ENCODE measurements at places on chromosomes 12 and 14.

DNA sequence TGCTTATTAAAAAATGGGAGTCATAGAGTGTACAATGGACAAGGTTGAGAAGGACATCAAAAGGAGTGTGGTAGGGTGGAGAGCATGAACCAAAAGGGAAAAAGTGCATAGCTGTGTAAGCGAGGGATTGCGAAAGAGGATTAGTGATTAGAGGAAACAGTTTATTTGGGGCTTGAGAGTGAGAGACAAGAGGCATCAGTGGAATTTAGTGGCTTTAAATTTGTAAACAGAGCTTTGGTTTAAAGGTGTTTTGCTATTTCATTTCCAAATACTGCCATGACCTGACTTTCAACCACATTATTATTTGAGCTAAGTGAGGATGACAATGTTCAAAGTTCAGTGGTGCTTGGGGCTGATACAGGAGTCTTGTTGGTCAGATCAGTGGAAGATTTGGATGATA lies 53.4 kb downstream of the SLC16A7 start:
- DNase-seq, result no peak

DNA sequence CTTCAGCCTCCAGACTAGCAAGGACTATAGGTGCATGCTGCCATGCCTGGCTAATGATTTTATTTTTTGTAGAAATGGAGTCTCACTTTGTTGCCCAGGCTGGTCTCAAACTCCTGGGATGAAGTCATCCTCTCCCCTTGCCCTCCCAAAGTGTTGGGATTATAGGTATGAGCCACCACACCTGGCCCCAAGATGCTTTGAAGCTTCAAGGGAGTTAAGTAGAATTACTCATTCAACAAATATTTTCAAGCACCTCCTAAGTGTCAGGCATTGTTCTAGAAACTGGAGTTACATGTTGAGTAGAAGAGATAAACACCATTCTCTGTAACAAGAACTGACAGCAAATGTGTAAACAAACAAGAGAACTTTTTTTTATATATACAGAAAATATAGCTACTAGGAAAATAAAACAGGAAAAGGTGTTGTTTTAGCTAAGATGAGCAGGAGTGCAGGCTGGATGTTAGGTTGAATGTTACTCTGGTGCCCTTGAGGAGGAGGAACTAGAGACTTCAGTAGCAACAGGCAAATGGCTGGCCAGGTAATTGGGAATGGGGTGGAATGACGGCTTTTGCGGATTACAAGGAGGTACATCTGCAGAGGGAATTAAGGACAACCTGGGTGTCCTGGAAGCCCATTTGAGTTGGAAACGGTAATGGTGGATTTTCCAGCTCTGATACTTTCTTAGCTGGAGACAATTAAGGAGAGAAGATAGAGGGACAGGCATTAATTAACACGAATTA lies 32.0 kb upstream of the CFAP54 start:
- no peak for DNase-seq

- DNase-seq, result no peak
These were observed 30.2 kb downstream of the ACTN1 start for GRCh38 chr14:68948686-68949600.

DNA sequence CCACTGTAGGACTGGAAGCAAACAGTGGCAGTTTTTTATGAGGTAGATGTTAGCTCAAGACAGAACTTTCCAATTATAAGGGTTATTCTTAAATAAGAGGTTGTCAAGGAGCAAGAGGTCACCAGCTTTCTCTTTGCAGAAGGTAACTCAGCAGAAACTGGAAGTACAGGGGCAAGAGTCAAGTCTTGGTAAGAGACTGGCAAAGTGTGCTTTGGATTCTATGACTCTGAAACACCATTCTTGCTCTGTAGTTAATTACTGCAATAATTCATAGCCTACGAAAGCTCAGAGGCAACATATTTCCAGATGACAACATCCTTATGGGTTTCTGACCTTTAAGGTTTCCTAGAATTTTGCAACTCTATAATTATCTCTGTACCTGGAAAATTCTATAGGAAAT lies 51.3 kb downstream of the RMST start:
- DNase-seq, result no peak

- DNase-seq, result no peak
These were observed 1.0 kb upstream of the SUDS3 start for GRCh38 chr12:118375348-118375747.

DNA sequence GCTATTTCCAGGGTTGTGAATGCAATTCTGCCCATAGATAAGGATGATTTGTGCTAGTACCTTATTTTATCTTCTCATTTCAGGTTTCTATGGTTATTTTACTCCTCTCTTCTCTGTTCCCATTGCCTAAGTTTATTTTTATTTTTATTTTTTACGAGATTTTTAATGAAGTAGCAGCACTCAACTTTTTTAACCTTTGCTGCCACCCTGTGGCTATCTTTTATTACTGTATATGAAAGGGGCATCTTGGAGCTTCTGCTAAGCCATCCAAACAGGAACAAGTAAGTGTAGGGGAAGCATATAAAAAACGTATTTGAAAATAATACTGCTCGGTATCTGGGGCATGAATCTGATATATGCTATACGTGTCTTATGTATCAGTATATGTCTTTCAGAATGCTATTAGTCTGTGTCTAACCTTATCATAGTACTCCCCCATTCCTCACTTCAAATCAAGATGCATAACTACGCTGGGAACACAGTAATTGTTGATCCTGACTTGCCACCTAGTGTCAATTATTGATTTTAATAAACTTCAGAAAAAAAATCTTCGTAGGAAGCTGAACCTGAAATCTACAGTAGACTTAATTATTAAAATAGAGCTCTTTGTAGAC lies 60.3 kb downstream of the KLRG1 start:
- DNase-seq, result peak; percentile 52

GRCh38 chr14:90962505-90963109 lies 97.8 kb downstream of the RPS6KA5 start:
- no peak for DNase-seq

DNA sequence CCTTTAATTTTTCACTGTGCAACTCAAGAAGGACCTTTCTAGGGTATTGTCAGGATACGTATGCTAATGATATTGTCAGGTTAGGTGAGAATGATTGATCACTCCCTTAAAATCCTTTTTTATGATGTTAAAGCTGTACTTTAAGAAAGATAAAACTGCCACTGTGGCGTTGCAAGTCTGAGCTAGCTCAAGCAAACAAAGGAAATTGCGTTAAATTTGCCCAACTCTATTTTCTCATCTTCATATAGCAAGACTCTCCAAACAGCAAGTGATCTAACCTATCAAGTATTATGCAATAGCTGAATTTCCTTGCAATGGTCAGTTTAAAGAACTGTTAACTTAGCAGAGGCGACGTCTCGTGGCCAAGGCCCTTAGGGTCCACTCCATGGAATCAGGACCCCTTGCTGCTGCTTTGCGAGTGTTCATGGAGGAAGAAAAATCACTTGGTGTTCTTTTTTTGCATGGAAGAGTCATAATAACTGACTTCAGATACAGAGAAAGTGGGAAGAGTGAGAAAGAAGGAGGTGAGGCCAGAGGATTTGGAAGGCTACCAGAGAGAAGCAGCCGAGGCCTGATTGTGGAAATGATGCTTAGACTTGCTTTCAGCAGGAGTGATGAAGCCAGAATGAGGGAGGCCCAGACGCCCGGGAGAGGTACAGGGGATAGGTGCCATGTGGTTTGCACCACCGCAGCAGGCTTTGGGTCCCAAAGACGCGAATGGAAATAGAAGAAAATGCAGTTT lies 2.5 kb downstream of the TRAF3 start:
- no peak for DNase-seq

GRCh38 chr14:24136684-24137528 lies 912 bp downstream of the PSME1 start:
- no peak for DNase-seq

DNA sequence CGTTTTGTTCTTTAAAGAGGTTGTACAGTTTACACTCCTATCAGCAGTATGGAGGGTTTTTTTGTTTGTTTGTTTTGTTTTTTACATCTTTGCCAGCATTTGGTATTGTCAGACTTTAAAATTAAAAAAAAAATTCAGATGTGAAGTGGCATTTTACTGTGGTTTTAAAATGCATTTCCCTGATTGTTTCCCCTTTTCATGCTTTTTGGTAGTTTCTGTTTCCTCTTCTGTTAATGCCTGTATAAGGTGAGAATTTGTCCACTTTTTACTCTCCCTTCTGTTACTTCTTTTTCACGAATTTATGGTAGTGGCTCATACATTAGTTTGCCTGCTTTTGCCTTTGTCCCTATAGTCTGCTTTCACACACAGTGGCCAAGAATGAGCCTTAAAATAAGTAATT lies 36.6 kb downstream of the MNAT1 start:
- DNase-seq, result no peak

Data from erythroblast (primary cell).